ENCODE measurements at places on chromosomes 5 and 9. TPM values are rescaled to one million over a fixed set of nuclear protein-coding genes. Genes with fewer than 3 reads are reported as not detected.

- no peak for ATAC-seq
Observed at GRCh38 chr9:78666818-78667414, 370.0 kb downstream of the PSAT1 start.

- ATAC-seq = no peak
Observed at GRCh38 chr9:137136881-137137607, 1.9 kb upstream of the GRIN1 start.

GRCh38 chr9:128913048-128913900, 7.5 kb upstream of the PHYHD1 start:
- ATAC-seq = peak; percentile 5

Gene ZNF366
- 1.1 TPM for total RNA-seq

Gene SETX
- total RNA-seq = 19.1 TPM

Measured in esophagus mucosa (tissue), 1 donor.